ENCODE measurements at places on chromosomes 2 and 18.

DNA sequence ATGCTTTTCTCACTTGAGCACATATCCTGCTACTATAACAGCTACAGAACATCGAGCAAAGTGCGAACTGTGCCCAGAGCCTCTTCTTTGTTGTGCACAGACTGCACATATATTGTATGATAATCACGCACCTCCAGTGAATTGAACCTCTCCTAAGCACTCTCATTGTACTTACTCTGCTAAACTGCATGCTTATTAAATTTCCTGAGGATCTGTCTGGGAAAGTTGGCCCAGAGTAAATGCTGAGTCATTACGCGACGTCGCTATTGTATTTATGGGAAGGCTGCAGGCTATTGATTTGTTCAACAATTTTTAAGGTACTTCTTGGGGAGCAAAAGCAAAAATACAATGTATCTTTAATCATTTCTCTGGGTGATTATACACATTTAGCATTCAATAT, 399.6 kb upstream of the DSEL start:
- no peak for DNase-seq

- peak; percentile 53 for DNase-seq
These were observed 59.4 kb downstream of the DGKD start for GRCh38 chr2:233413559-233414272.

DNA sequence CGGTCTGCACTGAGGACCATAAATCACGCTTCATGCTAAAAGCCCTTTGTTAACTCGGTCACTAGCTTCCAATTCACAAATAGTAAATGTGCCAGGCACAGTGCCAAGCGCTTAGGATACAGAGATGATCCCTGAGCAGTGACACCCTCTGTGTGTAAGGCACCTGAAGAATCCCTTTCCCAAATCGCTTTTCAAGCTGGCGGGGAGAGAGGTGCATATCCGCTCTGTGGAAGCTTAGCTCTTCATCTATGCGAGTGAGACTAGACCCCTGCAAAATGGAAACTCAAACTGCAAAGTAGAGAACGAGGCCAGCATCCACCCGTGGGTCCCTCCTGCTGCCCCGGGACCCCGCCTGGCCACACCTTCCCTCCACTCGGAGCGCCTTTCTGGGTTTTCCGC, 2.4 kb downstream of the PIEZO2 start:
- no peak for DNase-seq

DNA sequence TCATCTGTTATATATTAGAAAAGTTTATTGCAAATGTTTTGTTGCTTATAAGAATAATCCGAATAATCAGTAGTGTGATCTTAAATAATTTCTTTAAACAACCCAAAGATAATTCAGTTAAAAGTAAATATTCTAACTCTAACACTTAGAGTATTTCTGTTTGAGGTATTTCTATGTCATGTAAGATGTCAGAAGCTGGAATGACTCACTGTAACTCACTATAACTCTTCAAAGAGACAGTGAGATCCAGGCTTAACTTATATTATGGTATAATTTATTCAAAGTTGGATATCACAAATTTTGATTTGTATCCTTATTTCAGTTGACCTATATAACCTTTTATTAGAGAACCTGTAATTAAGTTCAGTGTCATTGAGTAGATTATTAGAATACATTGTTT, 6.9 kb downstream of the MBD5 start:
- DNase-seq = no peak

- no peak for DNase-seq
These were observed 204.0 kb upstream of the ID2 start for GRCh38 chr2:8477552-8478470.

DNA sequence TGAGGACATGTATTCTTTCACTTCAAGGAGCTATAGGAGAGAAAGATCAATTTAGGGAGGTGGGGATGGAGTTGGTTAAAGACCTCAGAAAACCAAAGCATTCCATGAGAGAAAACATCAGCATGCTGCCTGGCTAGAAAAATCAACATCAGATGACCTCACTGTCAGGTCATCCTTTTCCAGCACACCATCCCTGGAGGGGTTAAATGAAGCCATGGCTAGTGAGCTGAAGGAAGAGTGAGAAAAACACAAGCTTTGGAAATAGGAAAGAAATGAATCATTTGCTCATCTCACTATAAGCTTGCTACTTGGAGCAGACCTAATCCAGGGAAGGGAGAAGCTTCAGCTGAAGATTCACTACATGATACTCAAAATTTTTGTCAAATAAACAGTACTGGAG, 109.5 kb upstream of the ITGB6 start:
- no peak for DNase-seq

- DNase-seq = peak; percentile 71
These were observed 8.4 kb upstream of the MEIS1 start for GRCh38 chr2:66426244-66427111.

- DNase-seq = no peak
These were observed 308.3 kb downstream of the TSN start for GRCh38 chr2:122063716-122064115.

DNA sequence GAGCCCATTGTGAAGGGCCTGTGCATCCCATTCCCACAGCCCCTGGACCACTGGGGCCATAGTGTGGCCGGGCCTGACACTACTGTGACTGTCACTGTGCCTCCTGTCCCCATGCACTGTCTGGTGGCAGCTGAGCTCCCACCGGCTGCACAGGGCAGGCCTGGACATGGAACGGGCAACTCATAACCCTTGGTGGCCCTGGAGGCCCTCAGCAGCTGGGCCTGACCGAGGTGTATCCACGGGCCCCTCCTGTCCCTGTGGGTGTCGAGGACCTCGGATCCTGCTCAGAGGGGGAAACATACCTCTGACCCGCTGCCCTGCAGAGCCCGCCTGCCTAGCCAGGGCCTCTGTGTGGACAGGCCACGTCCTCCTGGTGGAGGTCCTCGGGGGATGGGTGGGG, 7.8 kb upstream of the GAL3ST2 start:
- no peak for DNase-seq
